ENCODE measurements at places on chromosomes 11 and 22.

- no peak for DNase-seq
Observed at GRCh38 chr11:90500922-90501568, 278.2 kb upstream of the CHORDC1 start.

GRCh38 chr11:102120437-102120973 is 10.3 kb downstream of the YAP1 start:
- no peak for DNase-seq

- no peak for DNase-seq
Observed at GRCh38 chr11:92967867-92968266, 1.6 kb upstream of the MTNR1B start.

GRCh38 chr22:20583471-20583922 is 76.1 kb downstream of the MED15 start:
- DNase-seq = no peak

DNA sequence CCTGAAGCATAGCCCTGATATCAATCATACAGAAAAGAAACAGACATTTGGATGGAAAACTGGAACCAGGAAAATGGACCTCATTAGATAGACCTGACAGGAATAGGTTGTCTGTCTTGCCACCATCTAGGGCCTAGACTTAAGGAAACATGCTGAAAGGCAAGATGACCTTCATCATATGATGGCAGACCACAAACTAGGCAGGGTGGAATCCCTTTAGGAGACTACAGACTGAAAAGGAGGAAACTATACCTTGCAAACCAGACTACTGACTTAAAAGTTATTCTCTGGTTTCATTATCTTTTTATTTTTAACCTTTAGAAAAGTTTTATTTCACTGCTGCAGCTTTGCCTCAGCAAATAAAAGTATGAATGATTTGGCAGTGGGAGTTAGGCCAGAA is 20.3 kb downstream of the SBF2 start:
- no peak for DNase-seq

DNA sequence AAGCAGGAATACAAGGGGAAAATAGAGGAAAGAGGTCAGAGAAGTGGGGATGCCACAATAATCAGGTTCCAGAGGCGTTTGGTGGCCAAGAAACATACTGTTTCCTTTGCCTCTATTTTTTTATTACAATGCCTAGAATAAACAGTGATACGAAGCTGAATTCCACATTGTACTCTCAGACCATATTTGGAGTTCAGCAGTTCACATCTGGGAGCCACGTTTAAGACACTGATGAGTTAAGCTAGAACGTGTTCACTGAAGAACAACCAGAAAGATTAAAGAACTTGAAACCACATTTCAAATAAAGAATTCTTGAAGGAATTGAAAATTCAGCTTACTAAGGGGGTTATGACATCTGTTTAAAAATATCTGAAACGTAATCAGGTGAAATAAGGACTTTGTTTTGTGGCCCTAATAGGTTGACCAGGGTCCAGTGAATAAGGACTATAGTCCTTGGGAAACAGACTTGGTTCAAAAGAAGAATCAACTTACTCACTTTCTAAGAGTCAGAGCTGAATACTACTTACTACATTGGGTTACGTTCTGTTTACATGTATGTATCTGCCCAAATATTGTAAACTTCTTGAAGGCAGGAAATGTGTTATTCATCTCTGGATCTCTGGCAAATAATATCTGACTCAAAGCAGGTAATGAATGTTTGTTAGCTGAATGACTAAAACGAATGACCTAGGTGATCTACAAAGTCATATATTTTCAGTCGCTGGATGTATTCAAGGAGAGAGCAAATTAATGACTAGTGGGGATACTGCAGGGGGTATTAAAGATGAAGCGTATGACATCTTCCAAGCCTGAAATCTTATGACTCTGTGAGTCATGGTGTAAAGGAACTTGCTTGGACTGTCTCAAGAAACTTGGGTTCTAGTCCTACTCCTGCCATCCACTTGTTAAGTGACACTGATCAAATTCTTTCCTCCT is 247.0 kb upstream of the NARS2 start:
- DNase-seq = no peak

DNA sequence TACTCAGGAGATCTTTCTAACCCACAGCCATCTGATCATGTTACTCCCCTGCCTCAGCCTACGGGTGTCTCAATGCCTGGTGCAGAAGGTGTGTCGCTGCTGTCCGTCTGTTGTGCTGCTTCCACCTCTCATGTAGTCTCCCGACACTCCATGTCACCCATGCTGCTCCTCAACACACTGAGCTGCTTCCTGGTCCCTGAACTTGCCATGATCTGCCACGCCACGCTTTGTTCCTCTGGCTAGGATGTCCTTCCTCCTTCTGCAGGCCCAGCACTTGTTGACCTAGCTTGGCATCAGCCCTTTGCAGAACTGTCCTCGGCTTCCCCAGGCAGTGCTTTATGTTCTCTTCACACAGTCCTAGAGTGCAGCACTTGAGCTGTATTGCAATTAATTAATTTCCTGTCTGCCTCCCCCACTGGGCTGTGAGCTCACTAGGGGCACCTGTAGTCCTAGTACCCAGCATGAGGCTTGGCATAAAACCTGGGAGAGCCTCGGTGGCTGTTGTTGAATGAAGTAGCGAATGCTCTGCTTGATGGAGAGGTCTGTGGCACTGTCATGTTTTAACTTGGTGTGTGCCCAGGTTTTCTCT is 9.5 kb downstream of the GTPBP1 start:
- no peak for DNase-seq

DNA sequence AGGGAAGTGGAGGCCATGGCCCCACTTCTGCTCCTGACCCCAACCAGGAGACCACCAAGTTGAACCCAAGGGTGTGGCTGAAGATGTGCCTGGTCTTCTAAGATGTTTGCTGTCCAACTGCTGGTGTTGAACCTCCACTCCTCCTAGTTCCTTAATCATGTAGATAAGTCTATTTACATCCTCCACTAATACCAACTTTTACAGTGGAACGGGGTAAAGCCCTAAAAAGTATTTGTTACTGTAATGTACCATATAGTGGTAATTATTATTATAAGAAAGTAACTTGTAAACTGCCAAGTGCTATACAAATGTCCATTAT is 19.0 kb upstream of the RASSF10 start:
- no peak for DNase-seq

- no peak for DNase-seq
Observed at GRCh38 chr11:17395978-17396377, 7.5 kb upstream of the KCNJ11 start.

Data from NCI-H1694 treated with DMSO at 0.1 percent for 48 hours (cell line).